Stimulated activated CD4-positive, alpha-beta T cell treated with anti-CD3 and anti-CD28 coated beads, Interleukin-15, amount 100 ng/mL, for 1 hour (primary cell): ENCODE measurements at places on chromosomes 16 and 17.

- no peak for DNase-seq
Measured at GRCh38 chr17:51537996-51538550, 277.7 kb downstream of the UTP18 start.

DNA sequence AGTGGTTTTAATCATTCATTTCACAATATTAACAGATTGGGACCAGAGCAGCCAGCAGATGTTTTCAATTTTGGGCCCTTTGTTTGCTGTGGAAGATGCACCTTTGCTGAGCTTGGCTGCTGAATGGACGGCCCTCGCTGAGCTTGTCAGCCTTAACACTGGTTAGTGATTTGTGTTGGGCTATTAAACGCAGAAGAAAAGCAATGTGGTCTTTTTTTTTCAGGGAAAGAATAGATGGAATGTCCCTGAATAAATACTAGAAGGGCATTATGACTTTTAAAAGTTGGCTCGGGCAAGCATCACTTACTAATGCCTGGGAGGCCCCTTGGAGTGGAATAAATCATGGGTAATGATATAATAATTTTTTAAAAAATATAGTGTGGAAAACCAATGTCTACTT is 297.0 kb downstream of the MAP2K6 start:
- no peak for DNase-seq

- no peak for DNase-seq
Measured at GRCh38 chr16:79844603-79845002, 244.1 kb upstream of the MAF start.

- no peak for DNase-seq
Measured at GRCh38 chr16:81071805-81072204, 5.2 kb downstream of the C16orf46 start.

GRCh38 chr17:83064732-83065659 is 14.4 kb upstream of the METRNL start:
- no peak for DNase-seq

GRCh38 chr16:87203060-87203656 is 114.0 kb downstream of the C16orf95 start:
- peak; percentile 30 for DNase-seq

- no peak for DNase-seq
Measured at GRCh38 chr17:47875011-47875985, 20.7 kb upstream of the SP2 start.

DNA sequence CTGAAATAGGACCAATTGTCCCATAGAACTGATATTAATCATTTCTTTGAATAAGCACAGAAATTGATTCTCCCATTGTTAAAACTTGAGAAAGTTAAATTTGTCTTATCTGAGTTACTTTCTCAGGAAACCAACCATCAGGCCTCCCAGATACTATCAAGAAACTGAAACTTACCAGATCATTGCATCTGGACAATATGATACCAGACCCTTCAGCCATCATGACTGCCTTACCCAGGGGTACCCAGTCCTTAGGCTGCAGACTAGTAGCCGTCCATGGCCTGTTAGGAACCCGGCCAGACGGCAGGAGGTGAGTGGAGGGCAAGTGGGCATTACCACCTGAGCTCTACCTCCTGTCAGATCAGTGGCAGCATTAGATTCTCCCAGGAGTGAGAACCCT is 7.8 kb downstream of the STXBP4 start:
- DNase-seq, result no peak

GRCh38 chr16:13892301-13892700 is 27.7 kb upstream of the ERCC4 start:
- no peak for DNase-seq

DNA sequence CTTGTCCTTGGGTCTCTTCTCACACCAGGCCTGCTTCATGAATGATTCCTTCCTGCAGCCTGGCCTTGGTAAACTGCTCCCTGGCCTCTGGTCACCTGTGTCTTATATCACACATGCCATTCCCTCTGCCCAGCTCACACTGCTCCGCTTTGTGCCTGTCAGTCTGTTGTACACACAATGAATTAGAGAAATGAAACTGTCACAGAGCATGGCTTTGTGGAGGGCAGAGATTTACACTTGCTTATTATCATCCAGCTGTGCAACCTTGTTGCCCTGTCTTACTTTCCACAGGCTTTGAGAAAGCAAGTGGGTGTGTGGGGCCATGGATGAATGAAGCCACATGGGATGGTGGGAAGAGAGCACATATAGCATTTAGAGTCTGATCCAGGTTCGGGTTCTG is 22.4 kb downstream of the ALDH3A2 start:
- DNase-seq, result no peak

GRCh38 chr17:40018211-40019121 is 3.2 kb downstream of the CSF3 start:
- no peak for DNase-seq

DNA sequence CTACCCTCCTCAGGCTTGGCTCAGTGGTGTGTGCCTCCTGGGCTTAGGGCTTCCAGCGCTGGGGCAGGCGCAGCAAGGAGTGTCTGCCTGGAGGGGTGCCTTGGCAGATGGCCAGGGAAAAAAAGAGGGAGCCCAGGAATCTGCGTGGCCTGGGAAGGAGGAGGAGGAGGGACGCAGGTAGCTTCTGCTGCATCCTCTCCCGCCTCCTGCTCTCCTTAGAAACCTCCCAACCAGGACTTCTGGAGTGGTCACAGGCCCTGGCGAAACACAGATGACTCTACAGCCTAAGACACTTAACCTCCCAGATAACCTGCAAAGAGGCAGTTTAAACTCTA is 7.3 kb upstream of the BCAR1 start:
- DNase-seq, result no peak

DNA sequence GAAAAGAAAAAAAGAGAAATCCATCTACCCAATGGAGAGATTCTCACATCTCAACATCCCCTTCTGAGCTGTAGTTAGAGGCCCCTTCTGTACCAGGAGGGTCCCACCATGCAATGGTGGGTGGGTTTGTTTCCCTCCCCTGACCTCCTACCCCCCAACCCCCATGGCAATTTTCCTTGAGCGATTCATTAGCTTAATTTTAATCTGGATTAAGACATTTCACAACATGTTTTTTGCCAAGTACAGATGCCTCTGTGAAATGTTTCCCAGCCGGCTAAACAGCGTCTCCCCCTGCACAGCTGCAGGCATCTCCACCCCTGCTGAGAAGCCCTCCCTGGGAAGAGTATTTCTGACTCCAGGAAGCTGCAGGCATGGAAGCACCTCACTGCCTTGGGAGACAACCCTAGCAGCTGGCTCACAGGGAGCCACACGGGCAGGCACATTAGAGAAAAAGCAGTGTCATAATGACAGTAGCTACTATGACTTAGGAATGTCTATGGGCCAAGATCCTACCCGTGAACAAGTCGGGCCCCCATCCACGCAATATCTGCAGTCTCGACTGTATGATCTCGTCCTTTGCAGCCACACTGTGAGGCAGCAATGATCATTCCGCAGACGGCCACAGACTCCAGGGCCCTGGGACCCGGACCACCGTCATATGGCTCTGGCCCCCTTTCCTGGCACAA is 117.3 kb downstream of the ADCY9 start:
- no peak for DNase-seq

DNA sequence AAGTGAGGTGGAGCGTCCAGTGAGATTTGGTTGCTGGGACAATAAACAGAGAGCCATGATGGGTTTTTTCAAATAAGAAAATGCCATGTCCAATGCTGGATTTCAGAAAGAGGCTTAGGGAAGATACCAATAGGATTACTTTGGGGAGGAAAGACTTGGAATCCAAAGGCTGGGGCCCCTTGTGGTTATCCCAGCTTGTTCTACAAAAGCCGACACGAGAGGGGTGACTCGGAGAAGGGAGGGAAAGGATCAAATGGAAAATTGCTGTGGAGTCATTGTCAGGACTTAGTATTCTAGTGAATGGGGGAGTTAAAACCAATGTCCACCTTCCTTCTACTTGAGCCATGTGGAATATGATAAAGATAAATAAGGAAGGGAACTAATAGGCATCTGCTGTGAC is 305.5 kb downstream of the SOX9 start:
- DNase-seq, result no peak

DNA sequence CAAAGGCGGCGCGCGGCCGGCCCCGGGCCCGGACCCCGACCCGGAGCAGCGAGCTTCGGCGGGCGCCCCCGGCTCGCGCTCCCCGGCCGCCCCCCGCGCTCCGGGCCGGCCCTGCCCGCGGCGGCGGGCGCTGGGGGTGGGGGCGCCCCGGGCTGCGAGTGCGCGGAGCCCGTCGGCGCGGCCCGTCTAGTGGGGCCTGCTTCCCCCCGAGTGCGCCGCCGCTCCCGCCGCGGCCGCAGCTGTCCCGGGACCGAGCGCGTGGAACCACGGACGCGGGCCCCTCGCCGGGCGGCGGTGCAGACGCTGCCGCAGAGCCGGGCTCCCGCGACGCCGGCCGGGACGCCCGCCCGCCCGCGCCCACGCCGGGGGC is 308 bp downstream of the ADCY9 start:
- DNase-seq, result no peak

DNA sequence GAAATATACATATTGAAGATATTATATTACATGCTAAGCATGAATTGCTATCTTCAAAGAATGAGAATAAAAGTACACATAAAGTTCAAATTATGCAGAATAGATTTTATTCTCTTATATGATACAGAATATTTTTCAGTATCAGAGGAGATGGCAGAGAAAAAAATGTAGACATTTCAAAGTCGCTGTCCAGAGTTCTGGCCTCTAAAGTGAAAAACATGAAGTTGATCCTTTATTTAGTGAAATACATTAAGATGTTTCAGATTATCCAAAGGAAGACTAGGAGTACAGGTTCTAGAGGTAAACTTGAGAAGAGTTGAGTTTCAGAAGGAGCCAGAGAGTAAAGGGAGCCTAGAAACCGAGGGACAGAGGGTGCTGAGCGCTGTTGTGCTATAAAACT is 303.6 kb downstream of the UTP18 start:
- DNase-seq, result no peak

- peak; percentile 12 for DNase-seq
Measured at GRCh38 chr17:8016632-8017424, 14.4 kb downstream of the GUCY2D start.

GRCh38 chr17:75181608-75182318 is 996 bp downstream of the SUMO2 start:
- peak; percentile 20 for DNase-seq

GRCh38 chr17:8729421-8729820 is 15.2 kb downstream of the CCDC42 start:
- no peak for DNase-seq

DNA sequence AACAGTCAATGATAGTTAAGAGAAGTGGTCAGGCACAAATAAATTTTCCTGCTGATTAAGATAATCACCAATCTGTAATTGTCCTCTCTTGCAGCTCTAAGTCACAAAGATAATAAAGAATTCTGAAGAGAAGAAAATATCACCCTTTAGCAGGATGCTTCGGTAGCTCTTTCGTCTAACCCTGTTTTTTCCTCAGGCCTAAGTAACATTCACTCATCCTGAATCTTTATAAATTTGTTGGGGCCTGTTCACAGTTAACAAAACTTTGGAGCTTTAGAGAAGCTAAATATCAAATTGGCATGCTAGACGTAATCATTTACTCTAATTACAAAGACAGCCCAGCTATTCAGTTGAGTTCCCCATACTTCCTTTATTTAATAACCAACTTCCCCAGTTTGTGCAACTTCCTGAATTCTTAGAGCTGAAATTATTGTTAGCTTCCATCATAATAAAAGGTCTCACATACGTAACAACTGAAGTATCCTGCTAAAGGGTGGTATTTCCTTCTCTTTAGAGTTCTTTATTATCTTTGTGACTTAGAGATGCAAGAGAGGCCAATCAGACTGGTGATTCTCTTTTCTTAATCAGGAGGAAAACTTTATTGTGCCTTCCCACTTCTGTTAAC is 118.6 kb downstream of the TANGO6 start:
- DNase-seq, result no peak

- no peak for DNase-seq
Measured at GRCh38 chr17:64002658-64003525, 4.7 kb downstream of the PRR29 start.

DNA sequence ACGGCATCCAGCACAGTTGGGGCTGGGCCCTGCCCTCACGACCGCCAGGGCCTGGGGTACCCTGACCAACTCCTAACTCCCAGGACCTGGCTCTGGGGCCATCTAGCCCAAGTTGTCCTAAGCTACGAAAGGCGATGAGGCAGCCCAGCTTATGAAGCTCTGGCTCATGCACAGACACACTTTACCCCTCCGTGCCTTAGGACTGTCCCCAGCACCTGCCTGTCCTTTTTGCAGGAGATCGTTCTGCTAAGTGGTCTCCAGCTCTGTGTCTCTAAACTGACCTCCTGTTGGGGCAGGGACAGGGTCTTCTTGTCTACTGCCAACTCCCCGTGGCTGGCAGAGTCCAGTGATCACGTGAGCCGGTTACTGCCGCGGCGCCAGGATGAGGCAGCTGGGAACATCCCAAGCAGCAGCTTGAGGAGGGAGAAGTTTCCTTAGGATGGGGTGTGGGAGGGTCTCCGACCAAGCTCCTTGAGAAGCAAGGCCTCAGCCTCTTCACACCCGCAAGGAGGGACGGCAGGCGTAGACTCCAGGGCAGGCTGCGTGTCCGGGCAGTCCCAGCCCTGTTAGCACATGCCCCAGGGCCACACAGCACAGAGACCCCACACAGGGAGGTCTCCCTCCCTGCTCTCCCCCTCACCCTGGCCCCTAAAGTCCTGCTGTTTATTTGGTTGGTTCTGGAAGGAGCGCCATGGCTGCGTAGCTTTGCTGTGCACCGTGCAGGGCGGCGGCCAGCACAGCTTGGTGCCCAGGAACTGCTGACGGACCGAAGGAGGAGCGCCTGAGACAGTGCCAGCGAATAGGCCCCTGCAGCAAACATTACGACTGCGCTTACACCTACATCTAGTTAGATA is 16.4 kb upstream of the METRNL start:
- DNase-seq, result no peak

- no peak for DNase-seq
Measured at GRCh38 chr16:46843898-46844642, 13.1 kb upstream of the C16orf87 start.

GRCh38 chr17:1972487-1973160 is 52.5 kb downstream of the RTN4RL1 start:
- DNase-seq, result no peak

DNA sequence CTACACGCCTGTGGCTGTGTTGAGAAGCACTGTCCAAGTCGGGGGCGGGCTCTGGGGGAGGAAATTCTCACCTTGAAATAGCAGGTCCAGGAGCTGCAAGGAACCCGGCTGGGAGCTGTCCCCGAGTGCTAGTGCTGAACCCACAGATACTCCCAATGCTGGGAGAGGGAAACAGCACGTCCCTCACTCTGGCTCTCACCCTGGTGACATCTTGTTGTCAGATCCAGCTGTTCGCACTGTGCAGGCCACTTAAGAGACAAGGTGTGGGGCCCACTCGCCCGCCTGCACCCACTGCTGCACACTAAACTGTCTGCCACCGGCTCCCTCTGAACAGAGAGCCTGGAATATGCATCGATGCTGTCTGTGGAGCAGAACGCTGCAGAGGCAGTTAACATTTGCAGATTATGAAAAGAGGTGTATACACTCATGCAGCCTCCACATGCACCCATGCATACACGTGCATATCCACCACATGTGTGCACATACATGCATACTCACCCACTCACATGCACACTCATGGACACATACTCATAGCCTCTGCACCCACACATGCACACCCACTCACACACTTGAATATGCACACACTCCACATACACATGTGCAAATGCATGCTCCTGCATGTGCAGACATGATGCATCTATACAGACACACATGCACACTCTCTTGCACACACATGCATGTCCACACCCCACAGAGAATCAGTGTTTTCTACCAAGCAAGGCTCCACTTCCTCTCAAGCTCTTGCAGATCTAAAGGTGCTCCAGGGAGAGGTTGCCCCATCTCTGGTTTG is 42.0 kb downstream of the MGAT5B start:
- no peak for DNase-seq
